AG09319 (cell line): ENCODE measurements at places on chromosomes 3 and 15.

GRCh38 chr3:9250236-9250635 lies 790 bp upstream of the SRGAP3 start:
- DNase-seq = no peak

- DNase-seq = peak; percentile 28
These were observed 80.9 kb downstream of the NECTIN3 start for GRCh38 chr3:111152496-111152895.

DNA sequence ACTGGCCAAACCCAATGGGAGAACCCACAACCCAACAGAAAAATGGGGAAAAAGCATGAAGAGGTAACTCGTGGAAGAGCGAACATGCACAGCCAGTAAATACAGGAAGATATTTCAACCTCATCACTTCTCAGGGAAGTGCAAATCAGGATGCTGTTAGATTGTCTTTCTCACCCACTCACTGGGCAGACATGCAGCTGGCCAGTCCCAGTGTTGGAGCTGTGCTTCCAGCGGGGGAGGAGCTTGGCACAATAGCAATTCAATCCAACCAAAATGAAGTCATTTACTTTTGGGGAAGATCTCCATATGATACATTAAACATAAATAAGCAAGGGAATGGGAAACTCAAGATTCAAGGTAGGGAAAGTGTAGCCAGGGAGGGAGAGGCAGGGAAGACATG lies 12.1 kb downstream of the WNT7A start:
- no peak for DNase-seq

GRCh38 chr3:62378311-62378789 lies 5.0 kb upstream of the FEZF2 start:
- no peak for DNase-seq

DNA sequence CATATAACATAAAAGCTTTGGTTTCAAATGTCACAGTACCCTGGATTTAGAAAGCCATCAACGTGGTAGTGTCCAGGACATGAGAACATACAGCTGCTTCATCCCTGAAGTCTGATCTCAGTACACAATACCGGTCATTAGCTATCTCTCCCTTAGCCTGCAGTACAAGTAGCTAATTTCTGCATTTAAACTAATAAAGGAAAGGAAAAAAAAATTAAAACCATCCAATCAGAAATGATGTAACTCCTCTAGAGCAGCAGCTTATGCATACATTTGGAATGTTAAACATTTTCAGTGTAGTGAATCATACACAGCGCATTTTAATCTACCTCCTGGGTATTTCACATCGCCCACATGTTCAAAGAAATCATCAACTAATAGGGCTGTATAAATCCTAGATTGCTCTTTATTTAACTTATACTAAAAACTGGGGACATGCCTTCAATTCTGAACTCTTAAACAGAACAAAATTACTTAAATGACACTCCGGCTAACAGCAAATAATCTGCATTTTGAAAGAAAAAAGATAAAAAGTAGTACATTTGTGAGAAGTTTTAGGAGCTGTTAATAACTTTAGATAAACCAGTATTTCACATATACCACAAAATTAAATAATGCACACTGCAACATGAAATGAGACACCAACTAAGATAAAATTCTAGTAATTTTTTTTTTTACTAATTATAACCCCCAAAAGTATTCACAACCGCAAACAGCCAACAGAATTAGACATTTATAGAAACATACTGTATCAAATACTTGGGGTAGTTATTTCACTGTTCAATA lies 3.7 kb downstream of the IGF2BP2 start:
- no peak for DNase-seq

DNA sequence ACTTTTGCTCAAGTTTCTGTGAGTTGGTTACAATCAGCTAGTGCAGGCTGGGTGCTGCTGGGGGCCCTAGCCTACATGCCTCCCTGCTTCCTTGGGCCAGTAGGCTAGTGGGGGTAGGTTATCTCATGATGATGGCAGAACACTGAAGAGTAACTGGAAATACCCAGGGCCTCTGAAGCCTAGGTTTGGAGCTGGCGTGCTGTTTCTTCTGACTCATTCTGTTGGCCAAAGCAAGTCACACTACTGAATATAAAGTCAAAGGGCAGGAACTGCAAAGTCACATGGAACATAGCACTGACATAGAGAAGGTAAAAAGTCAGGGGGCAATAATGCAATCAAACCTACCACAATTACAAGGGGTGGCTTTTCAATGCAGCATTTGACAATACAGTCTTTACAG lies 34.5 kb downstream of the RASGRP1 start:
- no peak for DNase-seq
